ENCODE measurements at places on chromosomes 5 and 9. TPM values are rescaled to one million over a fixed set of nuclear protein-coding genes. Genes with fewer than 3 reads are reported as not detected.

- peaks cover 88% of the 10 kb centered on the region for H3K36me3 ChIP-seq
- no peak overlapping the region for H3K4me3 ChIP-seq
- no peak overlapping the region for H3K27ac ChIP-seq
- no peak for DNase-seq
- H3K27me3 ChIP-seq = no peaks in the 10 kb centered on the region
- H3K4me1 ChIP-seq = no peaks in the 10 kb centered on the region
Observed at GRCh38 chr5:72223371-72223770, 96.7 kb downstream of the MRPS27 start.

- H3K27ac ChIP-seq = no peak overlapping the region
- no peaks in the 10 kb centered on the region for H3K27me3 ChIP-seq
- H3K4me1 ChIP-seq = peaks cover 33% of the 10 kb centered on the region
- no peak for DNase-seq
Observed at GRCh38 chr5:111731638-111732037, 25.4 kb downstream of the NREP start.

GRCh38 chr9:130664251-130665028 lies at the start of gene PRDM12:
PRDM12 (plus strand) TSS chr9:130664594; CDS start chr9:130664654, 60 bp downstream.
- H3K27me3 ChIP-seq = peaks cover 93% of the 10 kb centered on the region
- H3K4me1 ChIP-seq = peaks cover 67% of the 10 kb centered on the region
- no peak for DNase-seq
- H3K27ac ChIP-seq = no peak within 1 kb of the TSS
- H3K4me3 ChIP-seq = peak within 1 kb of the TSS; percentile 10
- no peaks in the 10 kb centered on the region for H3K36me3 ChIP-seq

- H3K27me3 ChIP-seq = no peaks in the 10 kb centered on the region
- H3K36me3 ChIP-seq = no peaks in the 10 kb centered on the region
- peaks cover 23% of the 10 kb centered on the region for H3K4me1 ChIP-seq
- no peak overlapping the region for H3K4me3 ChIP-seq
- H3K27ac ChIP-seq = no peak overlapping the region
Observed at GRCh38 chr9:18923167-18923566, 109.8 kb downstream of the SAXO1 start.

DNA sequence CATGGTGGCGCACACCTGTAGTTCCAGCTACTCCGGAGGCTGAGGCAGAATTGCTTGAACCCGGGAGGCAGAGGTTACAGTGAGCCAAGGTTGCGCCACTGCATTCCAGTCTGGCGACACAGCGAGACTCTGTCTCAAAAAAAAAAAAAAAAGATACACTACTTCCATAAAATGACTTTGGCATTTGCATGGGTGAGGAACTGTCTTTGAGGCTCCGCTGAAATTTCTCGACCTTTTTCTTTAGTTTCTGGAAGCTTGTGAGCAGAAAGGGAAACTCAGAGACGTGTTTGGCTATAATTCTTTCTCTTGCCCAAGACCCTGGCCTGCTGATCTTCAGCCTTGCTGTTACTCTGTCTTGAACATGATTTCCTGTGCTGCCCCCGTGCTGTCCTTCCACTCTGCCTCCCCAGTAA lies 37.3 kb downstream of the SPIN1 start:
- H3K27me3 ChIP-seq = no peaks in the 10 kb centered on the region
- no peak overlapping the region for H3K4me3 ChIP-seq
- no peak overlapping the region for H3K27ac ChIP-seq
- no peaks in the 10 kb centered on the region for H3K4me1 ChIP-seq
- peaks cover 16% of the 10 kb centered on the region for H3K36me3 ChIP-seq

Gene C9
- not detected for total RNA-seq

GRCh38 chr9:20224756-20225155 lies 397.5 kb downstream of the MLLT3 start:
- H3K4me1 ChIP-seq = peaks cover 8% of the 10 kb centered on the region
- no peak overlapping the region for H3K4me3 ChIP-seq
- no peaks in the 10 kb centered on the region for H3K36me3 ChIP-seq
- no peak for DNase-seq

GRCh38 chr5:37520811-37521210 lies 141.7 kb downstream of the WDR70 start:
- peaks cover 3% of the 10 kb centered on the region for H3K36me3 ChIP-seq
- H3K27me3 ChIP-seq = no peaks in the 10 kb centered on the region
- DNase-seq = no peak

Gene INSL6
- not detected for total RNA-seq

DNA sequence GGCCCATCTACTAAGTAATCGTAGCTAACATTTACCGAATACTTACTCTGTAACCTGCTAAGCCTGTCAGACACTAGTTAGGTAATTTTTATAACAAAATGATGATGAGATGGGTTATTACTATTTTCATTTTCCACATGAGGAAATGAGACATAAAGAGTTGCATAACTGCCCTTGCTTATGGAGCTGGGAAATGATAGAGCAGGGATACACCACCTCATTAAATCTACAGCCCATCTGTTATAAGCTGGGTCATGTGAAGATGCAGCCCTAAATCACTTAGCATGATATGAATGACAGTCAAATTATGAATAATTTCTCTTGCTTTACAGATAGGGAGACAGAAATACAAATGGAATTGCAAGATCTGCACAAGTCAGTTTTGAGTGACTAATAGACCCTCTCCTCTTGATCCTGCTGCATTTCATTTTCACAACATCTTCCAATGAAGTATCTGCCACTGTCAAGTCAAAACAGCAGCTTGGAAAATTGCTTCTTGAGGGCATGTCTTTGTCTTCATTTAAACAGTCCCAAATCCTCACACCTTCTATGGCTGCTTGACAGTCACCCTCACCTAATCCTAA lies 364.7 kb downstream of the PRELID2 start:
- DNase-seq = no peak
- H3K27me3 ChIP-seq = no peaks in the 10 kb centered on the region
- H3K27ac ChIP-seq = no peak overlapping the region
- H3K4me3 ChIP-seq = no peak overlapping the region

GRCh38 chr9:14021871-14022525 lies 291.9 kb downstream of the NFIB start:
- H3K4me3 ChIP-seq = no peak overlapping the region
- peaks cover 23% of the 10 kb centered on the region for H3K4me1 ChIP-seq
- H3K36me3 ChIP-seq = no peaks in the 10 kb centered on the region
- no peak overlapping the region for H3K27ac ChIP-seq

Gene GFRA3
- 1.3 TPM for total RNA-seq

DNA sequence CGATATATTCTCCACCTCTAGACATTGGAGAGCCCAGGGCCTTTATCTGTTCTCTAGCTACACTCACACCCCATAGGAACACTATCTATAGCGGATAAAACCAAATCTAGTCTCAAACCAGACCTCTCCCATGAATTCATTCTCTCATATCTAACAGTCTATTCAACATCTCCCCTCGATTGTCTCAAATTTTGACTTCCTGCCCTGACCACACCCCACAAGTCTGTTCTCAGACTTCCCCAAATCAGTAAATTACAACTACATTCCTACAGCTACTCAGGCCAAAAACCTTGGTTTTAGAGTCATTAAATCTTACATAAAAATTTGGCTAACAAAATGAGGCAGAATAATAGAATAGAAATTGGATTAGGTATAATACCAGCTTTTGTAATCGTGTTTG lies 12.5 kb upstream of the SLC1A3 start:
- H3K4me1 ChIP-seq = no peaks in the 10 kb centered on the region
- no peaks in the 10 kb centered on the region for H3K36me3 ChIP-seq
- DNase-seq = no peak
- H3K27me3 ChIP-seq = no peaks in the 10 kb centered on the region
- H3K4me3 ChIP-seq = no peak overlapping the region

- DNase-seq = no peak
- no peak overlapping the region for H3K27ac ChIP-seq
- no peaks in the 10 kb centered on the region for H3K27me3 ChIP-seq
- no peak overlapping the region for H3K4me3 ChIP-seq
- H3K4me1 ChIP-seq = peaks cover 2% of the 10 kb centered on the region
- no peaks in the 10 kb centered on the region for H3K36me3 ChIP-seq
Observed at GRCh38 chr9:20597862-20598261, 24.4 kb downstream of the MLLT3 start.

Gene GGTA1
- total RNA-seq = 4.8 TPM

Gene LRRC19
- total RNA-seq = not detected

GRCh38 chr9:4430432-4431261 lies 59.6 kb upstream of the SLC1A1 start:
- H3K27me3 ChIP-seq = no peaks in the 10 kb centered on the region
- H3K4me3 ChIP-seq = no peak overlapping the region
- H3K36me3 ChIP-seq = no peaks in the 10 kb centered on the region
- H3K4me1 ChIP-seq = no peaks in the 10 kb centered on the region
- H3K27ac ChIP-seq = peak overlapping the region; percentile 38
- DNase-seq = no peak

Gene DPH7
- 15.6 TPM for total RNA-seq

Gene PRSS3
- not detected for total RNA-seq

DNA sequence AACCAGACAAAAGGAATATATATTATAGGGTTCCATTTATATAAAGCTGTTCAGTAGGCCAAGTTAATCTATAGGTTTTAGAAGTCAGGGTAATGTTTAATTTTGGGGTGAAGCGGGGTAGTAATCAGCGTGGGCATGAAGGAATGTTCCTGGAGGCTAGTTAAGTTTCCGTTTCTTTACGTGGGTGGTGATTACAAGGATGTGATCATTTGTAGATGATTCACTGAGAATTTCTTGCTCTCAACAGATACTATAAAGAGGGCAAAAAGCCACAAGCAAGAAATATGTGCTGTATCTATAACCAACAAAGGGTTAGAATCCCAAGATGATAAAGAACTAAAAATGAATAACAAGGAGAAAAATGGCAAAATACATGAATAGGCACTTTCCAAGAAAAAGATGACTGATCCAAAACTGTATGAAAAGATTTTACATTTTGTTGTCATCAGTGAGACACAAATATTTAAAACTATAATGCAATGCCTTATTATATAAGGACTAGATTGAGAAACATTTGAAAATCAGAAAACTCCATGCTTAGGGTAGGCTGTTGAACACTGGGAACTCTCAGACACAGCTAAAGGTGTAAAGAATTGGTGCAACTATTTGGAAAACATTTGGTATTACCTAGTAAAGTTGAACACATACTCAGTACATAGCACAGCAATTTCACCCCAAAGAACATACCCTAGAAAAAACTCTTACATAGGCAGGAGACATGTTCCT lies 224.3 kb upstream of the S1PR3 start:
- no peaks in the 10 kb centered on the region for H3K4me1 ChIP-seq
- DNase-seq = no peak
- no peaks in the 10 kb centered on the region for H3K27me3 ChIP-seq
- no peak overlapping the region for H3K4me3 ChIP-seq
- no peaks in the 10 kb centered on the region for H3K36me3 ChIP-seq
- H3K27ac ChIP-seq = no peak overlapping the region

DNA sequence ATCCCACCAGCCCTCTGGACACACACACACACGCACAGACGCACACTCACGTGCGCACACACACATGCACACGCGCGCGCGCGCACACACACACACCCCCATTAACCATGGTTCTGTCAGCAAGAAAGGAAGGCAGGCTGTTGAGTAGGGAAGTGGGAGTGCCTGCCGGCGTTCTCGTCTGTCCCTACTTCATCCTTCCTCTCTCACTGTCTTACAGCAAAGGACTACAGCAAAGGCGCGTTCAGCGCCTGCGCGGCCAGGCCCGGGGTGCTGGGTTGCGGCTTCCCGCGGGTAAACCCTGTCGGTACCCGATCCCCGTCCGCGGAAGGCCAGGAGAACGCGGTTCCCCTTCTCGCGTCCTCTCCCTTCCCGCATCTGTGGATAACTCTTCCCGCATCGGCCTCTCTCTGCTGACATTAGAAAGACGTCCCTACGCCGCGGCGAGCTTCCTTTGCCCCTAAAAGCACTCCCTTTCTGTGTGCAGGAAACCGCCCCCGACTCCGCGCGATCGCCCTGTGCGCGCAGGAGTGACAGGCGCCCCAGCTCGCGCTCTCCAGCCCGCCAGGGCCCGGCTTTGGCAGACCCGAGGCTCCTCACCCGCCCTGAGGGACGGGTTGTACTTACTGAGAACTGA lies 219.2 kb downstream of the AGTPBP1 start:
- no peaks in the 10 kb centered on the region for H3K27me3 ChIP-seq

DNA sequence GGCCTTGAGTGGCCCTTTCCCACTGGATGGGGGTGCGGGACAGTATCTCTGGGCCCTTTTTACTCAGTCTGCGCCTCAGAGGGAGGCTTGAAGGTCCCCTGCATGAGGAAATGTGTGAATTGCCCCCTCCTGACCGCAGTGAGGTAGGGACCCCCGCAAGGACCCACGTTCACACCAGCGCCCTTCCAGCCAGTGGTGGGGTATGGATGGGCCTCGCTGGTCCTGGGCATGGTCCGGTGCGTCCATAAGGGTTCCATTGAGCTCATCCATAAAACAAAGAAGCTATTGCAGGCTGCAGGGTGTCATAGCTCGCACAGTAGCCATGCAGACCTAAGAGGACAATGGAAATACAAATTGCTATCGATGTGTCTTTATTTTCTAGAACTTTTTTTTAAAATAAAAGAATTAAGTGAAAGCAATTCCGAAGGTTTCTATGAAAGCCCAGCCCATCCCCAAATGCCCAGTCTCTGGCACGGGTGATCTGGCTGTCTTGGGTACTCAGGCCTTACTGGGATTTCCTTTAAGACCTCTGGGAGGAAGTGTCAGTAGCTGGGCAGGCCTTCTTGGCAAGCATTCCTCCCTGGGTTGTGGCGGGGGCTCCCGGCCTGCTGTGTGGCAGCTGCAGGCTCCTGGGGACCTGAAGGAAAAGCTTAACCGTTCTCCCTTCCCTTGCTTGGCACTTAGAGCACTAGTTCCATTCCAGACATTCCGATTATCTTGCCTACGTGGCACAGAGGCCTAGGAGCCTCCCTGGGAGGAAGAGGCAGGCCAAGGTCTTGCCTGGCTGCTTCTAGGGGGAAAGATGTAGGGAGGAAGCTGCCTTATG lies 1.5 kb upstream of the SEMA5A start:
- H3K36me3 ChIP-seq = peaks cover 28% of the 10 kb centered on the region
- peak overlapping the region; percentile 88 for H3K4me3 ChIP-seq
- H3K27ac ChIP-seq = peak overlapping the region; percentile 91
- no peaks in the 10 kb centered on the region for H3K4me1 ChIP-seq
- no peak for DNase-seq

Gene DAPK1
- total RNA-seq = 2.3 TPM

DNA sequence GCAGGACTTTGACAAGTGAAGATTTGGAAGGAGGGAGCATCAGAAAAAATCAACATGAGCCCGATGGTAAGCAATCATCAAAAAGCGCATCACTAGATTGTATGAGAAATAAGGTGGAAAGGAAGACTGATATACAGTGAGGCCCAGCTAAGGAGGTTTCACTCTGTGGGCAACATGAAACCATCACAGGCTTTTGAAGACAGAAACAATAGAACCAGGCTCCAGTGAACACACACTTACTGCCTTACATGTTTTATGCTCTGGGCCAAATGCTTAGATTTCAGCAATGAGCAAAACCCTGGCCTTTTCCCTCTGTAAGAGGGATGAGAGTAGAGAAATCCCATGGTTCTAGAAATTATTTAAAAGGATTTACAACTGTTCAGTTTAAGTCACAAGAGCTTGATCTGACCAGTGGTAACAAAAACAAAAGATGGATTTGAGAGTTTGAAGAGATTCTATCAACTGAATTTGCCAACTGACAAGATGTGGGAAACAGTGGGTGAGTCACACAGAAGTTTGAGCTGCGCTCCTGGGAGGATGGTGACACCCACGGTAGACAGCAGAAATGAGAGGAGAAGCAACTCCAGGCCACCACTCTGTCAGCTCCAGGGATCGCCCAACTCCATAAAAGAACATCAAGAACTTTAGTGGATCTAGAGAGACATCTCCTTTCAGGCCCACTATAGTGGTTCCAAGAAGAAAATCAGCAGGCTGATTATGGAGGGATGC lies 261.8 kb downstream of the MCTP1 start:
- H3K4me1 ChIP-seq = peaks cover 5% of the 10 kb centered on the region
- no peaks in the 10 kb centered on the region for H3K36me3 ChIP-seq
